ENCODE measurements at places on chromosomes 16 and 17.

- no peak for DNase-seq
Measured at GRCh38 chr16:57957673-57958392, 13.1 kb downstream of the CNGB1 start.

- no peak for DNase-seq
Measured at GRCh38 chr16:54411544-54411943, 125.0 kb upstream of the IRX3 start.

DNA sequence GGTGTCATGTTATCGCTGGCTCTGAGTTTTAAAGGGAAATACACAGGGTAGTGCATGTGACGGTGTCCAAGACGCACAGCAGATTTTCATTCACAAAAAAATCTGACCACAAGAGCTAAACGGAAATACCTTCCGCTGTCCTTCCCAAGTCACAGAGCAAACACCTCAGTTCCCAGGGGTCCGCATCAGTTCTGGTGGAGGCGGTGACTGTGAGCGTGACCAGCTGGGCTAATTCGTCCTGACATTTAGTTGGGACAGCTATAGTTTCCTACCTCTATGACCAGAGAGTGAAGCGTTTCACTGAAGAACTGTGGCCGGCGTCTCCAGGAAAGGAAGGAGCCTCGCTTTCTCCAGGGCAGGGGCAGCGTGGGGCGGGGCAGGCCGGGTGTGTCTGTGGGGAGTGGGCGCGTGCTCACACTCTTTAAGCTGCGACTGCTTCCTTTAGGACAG, 10.5 kb upstream of the FASN start:
- DNase-seq = no peak

- DNase-seq = no peak
Measured at GRCh38 chr17:62684179-62684578, 56.7 kb downstream of the MRC2 start.

DNA sequence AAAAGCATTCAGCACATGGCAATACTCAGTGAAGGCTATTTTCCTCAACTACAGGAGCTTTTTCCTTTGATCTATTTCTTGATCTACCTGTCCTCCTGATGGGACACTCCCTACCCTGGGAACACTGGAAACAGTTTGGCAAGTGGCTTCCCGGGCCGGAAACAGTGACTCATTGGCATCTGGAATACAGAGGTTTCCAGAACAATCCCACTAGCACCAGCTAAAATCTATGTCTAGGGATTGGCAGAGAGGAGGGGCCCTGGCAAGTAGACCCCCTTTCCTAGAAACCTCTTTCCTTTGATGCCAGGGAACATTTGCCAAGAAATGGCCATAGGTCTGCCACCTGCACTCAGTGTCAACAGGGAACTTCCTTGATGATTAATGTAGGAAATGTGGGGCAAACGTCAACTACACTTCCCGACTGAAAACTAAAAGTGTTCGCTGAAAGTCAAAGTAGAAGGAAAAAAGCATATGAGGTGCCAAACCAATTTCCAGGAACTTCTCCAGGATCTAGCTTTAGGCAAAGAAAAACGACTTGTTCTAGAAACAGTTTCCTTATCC, 30.4 kb upstream of the FBXW10B start:
- DNase-seq = no peak
